ENCODE measurements at places on chromosomes 7 and 10.

- no peak for DNase-seq
Observed at GRCh38 chr7:30533886-30534285, 29.3 kb upstream of the GGCT start.

- DNase-seq, result no peak
Observed at GRCh38 chr10:101718690-101719275, 23.8 kb upstream of the FBXW4 start.

DNA sequence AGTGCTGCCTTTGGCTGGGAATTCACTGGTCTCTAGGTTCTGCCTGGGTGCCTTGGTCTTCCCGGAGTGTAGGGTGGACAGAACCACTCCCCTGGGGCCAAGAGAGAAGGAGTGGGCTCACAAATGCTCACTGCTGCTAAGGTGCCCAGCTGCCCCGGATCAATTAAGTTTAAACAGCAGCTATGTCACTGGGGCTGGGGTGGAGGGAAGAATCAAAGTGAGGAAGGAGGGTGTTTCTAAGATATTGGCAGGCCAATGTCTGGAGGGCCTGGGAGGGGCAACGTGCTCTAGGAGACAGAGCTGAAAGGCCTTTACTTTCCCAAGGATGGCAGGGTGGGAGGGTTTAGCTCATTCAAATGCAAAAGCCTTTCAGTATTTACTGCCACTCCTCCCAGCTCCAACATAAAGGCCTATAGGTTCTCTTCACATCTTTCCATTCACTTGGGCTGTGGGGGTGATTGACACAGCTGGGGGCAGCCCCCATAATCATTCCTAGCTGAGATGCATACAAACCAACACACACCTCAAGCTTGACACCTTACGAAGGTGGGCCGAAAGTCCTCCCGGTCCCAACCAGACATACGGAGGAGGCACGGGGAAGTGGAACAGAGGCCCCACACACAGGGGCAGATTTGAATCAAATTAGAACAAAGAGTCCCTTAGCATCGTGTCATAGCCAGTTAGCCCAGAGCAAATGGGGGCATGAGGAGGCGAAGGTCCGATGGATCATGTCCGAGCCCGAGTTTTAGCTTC lies 108.0 kb upstream of the EFCAB10 start:
- no peak for DNase-seq

GRCh38 chr7:121499624-121500023 lies 103.5 kb upstream of the FAM3C start:
- DNase-seq, result no peak

DNA sequence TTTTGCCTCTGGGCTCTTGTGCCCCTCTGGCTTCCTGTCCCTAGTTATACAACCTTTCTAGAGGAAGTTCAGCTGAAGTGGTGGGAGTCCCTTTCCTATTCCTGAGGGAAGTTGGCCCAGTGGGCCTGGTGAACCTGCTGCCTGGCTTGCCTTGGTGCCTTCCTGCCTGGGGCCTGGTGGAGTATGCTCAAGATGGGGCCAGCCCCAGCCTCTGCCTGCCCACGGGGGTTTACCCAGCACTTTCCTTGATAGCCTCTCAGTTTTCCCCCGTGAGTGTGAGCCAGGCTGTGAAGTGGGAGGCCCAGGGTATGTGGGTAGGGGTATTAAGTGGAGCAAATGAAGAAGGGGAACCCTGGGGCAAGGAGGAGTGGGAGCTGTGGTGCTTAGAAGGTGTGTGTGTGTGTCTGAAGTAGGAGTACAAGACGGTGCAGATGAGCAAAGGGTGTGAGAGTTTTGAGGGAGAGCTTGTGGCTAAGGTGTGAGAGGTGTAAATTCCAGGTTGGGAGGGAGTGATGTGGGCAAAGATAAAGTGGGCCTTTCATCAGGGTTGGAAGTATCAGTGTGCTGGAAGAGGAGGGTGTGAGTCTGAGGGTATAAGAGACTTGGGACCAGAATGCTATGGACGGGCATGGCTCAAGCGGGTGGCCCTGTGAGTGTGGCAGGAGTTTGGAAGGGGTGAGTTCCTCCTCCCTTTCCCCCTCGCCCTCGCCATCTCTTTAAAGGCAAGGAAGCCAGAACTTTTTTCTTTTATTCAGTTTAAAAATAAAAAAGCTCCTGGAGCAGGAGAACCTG lies 10.9 kb upstream of the PAX2 start:
- no peak for DNase-seq

DNA sequence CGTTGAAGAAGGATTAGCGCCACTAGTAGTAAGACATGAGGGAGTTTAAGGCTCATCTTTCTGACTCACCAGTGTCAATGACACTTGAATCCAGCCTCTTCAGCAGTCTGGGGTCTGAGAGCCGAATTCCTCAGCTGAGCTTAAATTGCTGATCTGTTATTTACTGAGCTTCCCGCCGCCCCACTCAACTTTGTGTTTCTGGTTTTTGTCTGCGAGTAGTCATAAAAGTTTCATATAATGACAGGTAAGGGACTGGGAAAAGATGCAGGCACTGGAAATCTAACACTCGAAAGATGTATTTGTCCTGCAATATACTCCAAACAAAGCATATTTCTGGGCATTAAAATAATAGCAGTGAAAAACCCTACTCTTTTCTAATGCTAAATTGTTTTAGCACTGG lies 51.2 kb upstream of the RELN start:
- no peak for DNase-seq

DNA sequence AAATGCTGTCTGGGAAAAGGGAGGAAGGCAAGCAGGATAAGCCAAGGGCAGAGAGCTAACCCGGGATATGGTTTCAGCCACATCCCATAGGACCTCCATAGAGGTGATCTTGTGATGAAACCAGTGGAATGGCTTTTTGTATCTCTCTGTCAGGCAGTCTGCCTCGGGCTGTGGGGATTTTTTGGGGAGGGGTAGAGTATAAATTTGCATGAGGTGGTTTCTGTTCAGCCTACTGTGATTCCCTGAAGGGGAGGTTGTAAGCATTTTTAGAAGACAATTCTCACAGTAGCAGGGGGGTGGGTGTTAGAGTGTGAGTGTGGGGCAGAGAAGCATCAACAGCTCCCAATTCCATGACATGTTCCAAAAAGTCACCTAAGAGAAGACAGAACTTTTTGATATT lies 11.8 kb downstream of the OR9A2 start:
- DNase-seq, result no peak

- no peak for DNase-seq
Observed at GRCh38 chr7:33743594-33743993, 161.7 kb upstream of the BMPER start.

- DNase-seq, result no peak
Observed at GRCh38 chr10:110609605-110610004, 34.5 kb upstream of the RBM20 start.

GRCh38 chr7:28179120-28180030 lies 1.2 kb downstream of the JAZF1 start:
- no peak for DNase-seq

- no peak for DNase-seq
Observed at GRCh38 chr10:75971402-75972211, 540.2 kb downstream of the LRMDA start.

GRCh38 chr10:11638055-11638698 lies 26.7 kb upstream of the USP6NL start:
- no peak for DNase-seq

- DNase-seq, result no peak
Observed at GRCh38 chr10:131445623-131446022, 134.1 kb upstream of the TCERG1L start.

GRCh38 chr7:21013765-21014539 lies 227.3 kb upstream of the SP8 start:
- DNase-seq, result no peak

DNA sequence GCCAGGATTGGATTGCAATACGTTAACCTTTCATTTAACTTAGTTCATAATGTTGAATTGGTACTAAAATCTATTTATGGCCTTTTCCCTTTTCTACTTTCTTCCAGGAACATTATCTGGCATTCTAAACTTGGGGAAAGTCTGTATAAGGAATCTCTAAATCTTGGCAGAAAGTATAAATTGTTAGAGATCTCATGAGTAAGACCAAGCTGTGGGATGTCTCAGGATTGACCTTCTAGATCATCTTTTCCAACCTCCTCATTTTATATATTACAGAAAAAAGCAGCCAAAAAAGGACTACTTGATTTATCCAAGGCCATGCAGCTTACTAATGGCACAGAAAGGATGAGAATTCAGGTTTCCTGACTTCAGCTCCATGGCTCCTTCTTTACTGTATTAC lies 598.3 kb downstream of the INHBA start:
- DNase-seq, result no peak

GRCh38 chr7:8063706-8064297 lies 95.2 kb downstream of the GLCCI1 start:
- DNase-seq, result no peak

DNA sequence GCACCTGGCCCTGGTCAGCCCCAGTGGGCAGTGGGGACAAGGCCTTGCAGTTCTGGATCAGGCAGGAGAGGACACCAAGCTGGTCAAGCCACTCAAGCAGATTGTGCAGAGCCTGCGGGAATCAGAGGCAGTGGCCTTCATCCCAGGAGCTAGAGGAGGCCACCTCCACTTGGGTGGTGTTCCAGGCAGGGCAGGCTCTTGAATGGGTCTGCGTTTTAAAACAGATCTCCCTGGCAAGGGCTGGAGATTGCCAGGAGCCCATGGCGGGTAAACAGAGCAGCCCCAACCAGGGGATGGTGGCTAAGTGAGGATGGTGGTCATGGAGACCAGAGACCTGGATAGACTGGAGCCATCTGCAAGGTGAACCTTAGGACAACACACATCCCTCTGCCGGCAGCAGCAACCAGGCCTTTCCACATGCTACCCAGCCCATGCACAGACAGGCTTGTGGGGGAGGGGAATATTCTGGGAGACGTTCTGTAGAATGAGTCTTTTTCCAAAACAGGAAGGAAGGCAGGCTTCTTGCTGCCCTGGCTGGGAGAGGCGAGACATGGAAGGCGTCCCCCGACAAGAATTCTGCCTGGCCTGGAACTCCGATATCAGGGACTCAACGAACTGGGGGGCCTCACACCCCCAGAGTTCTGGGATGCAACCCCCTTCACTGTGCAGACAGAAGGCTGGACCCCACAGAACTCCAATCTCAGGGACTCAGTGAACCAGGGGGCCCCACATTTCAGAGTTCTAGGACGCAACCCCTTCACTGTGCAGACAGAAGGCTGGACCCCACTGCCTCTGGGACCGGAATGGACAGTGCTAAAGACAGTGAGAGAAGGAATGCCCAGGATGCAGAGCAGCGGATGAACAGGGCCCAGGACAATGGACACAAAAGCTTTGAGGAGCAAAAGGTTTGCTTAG lies 264.8 kb downstream of the PTPRN2 start:
- no peak for DNase-seq

DNA sequence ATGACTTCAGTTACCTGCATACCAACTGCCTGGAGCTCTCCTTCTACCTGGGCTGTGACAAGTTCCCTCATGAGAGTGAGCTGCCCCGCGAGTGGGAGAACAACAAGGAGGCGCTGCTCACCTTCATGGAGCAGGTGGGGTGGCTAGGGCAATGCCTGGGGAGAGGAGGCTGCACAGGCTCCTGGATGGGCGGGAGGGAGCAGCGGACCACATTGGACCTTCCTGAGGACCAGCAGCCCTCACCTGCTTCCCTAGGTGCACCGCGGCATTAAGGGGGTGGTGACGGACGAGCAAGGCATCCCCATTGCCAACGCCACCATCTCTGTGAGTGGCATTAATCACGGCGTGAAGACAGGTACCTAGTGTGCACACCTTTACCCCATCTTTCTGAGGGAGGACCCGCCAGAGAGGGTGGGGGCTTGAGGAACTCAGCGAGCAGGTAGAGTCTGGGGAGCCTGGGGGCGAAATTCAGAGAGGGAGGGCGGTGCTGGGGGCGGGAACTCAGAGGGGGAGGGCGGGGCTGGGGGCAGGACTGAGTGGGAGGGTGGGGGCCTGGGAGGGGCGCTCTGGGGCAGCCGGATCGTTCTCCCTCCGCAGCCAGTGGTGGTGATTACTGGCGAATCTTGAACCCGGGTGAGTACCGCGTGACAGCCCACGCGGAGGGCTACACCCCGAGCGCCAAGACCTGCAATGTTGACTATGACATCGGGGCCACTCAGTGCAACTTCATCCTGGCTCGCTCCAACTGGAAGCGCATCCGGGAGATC lies 9.0 kb downstream of the AEBP1 start:
- no peak for DNase-seq

- DNase-seq, result no peak
Observed at GRCh38 chr10:116170815-116171250, 102.2 kb downstream of the GFRA1 start.

GRCh38 chr7:81284576-81284975 lies 365.7 kb upstream of the SEMA3C start:
- no peak for DNase-seq

- DNase-seq, result no peak
Observed at GRCh38 chr10:29588629-29589421, 45.9 kb downstream of the SVIL start.

Measured in NCI-H1417 treated with DMSO at 0.1 percent for 48 hours (cell line).